ENCODE measurements at places on chromosomes 12 and 14.

DNA sequence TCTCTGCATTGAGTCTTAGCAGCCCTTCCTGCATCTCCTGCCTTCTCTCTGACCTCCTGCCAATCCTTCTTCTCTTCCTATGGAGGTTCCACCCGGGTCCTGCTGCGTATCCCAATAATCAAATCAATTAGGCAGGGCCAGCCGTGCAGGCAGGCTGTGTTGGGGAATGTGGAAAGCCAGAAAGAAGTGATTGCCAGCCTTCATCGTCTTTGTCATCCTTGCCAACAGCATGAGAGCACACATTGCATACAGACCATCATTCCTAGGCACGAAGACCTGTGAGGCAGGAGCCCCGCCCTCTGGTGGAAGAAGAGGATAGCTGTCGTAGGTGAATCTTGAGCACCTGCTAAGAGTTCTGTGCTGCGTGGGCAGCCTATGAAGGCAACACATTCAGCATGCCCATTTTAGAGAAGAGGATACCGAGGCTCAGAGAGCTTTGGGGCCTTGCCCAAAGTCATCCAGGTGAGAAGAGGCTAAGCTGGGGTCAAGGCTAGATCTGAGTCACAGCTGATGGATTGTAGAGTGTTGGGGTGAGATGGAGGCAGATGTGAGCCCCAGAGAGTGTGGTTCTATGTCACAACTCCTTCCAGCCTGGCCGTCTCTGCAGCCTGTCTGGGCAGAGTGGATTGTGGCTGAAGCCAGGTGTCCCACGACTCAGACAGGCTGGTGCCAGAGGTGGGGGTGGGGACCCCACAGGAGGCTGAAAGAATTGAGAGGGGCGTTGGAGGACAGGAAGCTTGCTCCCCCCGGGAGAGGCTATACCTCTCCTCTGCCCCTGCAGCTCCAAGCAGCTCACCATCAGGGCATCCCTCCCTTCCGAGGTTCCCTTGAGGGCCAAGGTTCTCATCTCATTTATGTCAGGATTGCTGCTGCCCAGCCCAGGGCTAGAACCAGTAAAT is 12.7 kb downstream of the C14orf132 start:
- peak; percentile 8 for DNase-seq
- peaks cover 16% of the 10 kb centered on the region for H3K36me3 ChIP-seq
- no peak overlapping the region for H3K27ac ChIP-seq
- H3K4me3 ChIP-seq, result no peak overlapping the region
- H3K27me3 ChIP-seq, result no peaks in the 10 kb centered on the region

- H3K27me3 ChIP-seq, result peaks cover 2% of the 10 kb centered on the region
- peaks cover 2% of the 10 kb centered on the region for H3K4me1 ChIP-seq
- DNase-seq, result no peak
- H3K27ac ChIP-seq, result no peak overlapping the region
Observed at GRCh38 chr14:103072595-103073366, 11.2 kb upstream of the LBHD2 start.

DNA sequence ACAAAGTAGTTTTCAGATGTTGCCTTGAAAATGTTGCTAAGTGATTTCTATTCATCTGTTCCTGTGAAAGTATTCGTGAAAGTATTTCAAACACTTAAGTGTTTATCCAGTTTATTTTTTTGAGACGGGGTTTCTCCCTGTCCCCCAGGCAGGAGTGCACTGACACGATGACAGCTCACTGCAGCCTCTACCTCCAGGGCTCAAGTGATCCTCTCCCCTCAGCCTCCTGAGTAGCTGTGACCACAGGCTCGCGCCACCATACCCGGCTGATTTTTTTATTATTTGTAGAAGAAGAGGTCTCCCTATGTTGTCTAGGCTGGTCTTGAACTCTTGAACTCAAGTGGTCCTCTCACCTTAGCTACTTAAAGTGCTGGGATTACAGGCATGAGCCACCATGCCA is 1.7 kb downstream of the ZDHHC17 start:
- no peaks in the 10 kb centered on the region for H3K27me3 ChIP-seq
- peak overlapping the region; percentile 96 for H3K4me3 ChIP-seq
- no peak for DNase-seq
- no peaks in the 10 kb centered on the region for H3K36me3 ChIP-seq
- peak overlapping the region; percentile 22 for H3K27ac ChIP-seq
- peaks cover 2% of the 10 kb centered on the region for H3K4me1 ChIP-seq

GRCh38 chr12:57027805-57028153 is 11.4 kb upstream of the TAC3 start:
- no peak for DNase-seq
- H3K27ac ChIP-seq, result no peak overlapping the region
- H3K27me3 ChIP-seq, result peaks cover 61% of the 10 kb centered on the region

DNA sequence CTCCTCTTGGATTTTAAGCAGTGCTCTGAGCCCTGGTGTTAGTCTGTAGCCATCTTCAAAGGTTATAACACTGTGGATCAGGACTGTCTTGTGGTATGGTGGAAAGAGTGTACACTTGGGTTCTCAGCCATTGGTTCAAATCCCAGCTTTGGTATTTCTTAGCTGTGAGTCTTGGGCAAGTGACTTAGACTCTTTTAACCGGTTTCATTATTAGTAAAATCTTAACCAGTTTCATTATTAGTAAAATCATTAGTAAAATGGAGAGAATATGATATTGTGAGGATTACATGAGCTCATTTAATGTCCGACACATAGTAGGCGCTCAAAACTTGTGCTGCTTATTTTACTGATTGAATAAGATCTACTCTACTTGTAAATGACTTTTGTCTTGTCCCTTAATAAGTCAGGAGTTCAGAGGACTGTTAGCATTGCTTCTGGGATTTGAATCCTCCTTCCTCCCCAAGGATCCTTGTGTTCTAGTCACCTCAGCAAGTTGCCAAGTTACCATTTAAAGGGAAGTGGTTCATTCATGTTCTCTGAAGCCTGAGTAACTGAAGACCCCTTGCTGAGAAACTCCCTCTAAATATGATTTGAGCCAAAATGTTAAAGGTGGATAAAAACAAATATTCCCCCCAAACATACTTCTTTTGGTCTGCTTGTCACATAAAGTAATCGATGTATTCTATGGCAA is 12.4 kb downstream of the TTLL5 start:
- no peaks in the 10 kb centered on the region for H3K4me1 ChIP-seq
- H3K27me3 ChIP-seq, result no peaks in the 10 kb centered on the region
- H3K27ac ChIP-seq, result no peak overlapping the region
- no peak for DNase-seq
- no peak overlapping the region for H3K4me3 ChIP-seq

DNA sequence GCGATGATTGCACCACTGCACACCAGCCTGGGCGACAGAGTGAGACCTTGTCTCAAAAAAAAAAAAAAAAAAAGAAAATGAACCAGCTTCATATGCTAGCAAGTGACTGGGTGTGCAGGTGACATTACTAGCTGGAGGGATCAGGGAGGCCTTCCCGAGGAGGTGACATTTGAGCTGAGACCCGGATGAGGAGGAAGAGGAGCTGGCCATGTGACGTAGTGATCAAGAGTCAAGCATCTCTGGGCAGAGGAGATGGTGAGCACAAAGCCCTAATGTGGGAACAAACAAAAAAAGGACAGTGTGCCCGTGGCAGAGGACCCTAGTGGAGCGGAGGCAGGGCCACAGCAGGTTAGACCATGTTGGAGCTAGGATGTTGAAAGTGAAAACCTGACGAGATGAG is 3.5 kb upstream of the PTPN6 start:
- H3K36me3 ChIP-seq, result peaks cover 4% of the 10 kb centered on the region
- no peaks in the 10 kb centered on the region for H3K27me3 ChIP-seq
- no peak overlapping the region for H3K27ac ChIP-seq
- no peak for DNase-seq
- peaks cover 5% of the 10 kb centered on the region for H3K4me1 ChIP-seq
- no peak overlapping the region for H3K4me3 ChIP-seq

GRCh38 chr14:94769391-94770250 is at the start of gene GSC:
Gene GSC (minus strand): TSS chr14:94770113. CDS start chr14:94770015, 98 bp downstream.
- peaks cover 80% of the 10 kb centered on the region for H3K27me3 ChIP-seq
- no peak within 1 kb of the TSS for H3K27ac ChIP-seq
- H3K36me3 ChIP-seq, result no peaks in the 10 kb centered on the region
- no peaks in the 10 kb centered on the region for H3K4me1 ChIP-seq
- DNase-seq, result peak; percentile 5
- peak within 1 kb of the TSS; percentile 19 for H3K4me3 ChIP-seq
